ENCODE measurements at places on chromosomes 2 and 18. TPM values are rescaled to one million over a fixed set of nuclear protein-coding genes. Genes with fewer than 3 reads are reported as not detected.

PMS1 gene
- 25.0 TPM for total RNA-seq

GYPC gene
- 48.0 TPM for total RNA-seq

GRCh38 chr2:3472296-3472695, 47.0 kb downstream of the ADI1 start:
- H3K36me3 ChIP-seq, result no peaks in the 10 kb centered on the region
- no peak overlapping the region for H3K27ac ChIP-seq
- H3K27me3 ChIP-seq, result no peaks in the 10 kb centered on the region
- no peak overlapping the region for H3K4me3 ChIP-seq
- H3K4me1 ChIP-seq, result peaks cover 7% of the 10 kb centered on the region

DNA sequence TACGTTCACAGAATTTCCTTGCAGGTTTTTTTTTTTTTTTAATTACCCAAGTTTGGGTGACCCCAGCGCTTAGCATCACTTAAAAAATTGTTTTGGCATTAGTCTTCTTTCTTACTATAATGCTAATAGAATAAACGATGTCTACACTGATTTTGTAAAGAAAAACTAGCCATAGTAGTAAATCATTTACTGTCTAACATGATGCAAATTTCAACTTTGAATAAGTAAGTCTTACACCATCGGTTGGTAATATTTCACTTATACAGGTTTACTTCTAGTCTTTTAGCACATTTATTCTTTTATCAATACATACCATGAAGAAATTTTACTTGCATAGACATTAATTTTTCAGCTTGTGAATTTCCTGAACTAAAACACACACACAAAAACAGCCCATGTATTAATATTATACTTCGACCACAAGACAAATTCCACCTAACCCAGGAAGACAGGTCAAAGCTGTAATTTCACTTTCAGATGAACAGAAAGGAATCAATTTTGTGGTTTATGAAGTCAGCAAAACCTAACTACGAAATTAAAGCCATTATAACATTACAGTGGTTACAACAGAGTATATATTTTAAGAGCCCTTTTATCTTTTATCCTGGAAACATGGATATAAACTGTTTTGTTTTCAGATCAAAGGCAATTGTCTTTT, 1.9 kb downstream of the YES1 start:
- no peaks in the 10 kb centered on the region for H3K36me3 ChIP-seq
- no peak for DNase-seq
- H3K27me3 ChIP-seq, result no peaks in the 10 kb centered on the region
- peak overlapping the region; percentile 1 for H3K4me3 ChIP-seq

DNA sequence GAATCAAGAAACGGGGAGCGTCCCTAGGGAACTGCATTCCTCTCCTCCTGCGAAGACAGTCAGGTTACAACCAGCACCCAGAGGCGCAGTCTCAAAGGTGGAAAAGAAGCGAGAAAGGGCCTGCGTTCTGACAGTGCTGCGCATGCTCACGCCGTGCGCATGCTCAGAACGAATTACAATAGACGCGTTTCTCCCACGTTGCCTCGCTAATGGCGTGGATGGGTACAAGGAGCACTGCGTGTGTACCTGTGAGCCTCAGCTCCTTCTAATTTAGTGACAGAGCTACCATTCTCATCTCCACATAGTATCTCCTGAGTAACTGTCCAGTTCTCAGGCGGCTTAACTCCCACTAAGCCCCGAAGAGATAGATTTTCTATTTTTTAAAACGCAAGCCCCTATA, 448.8 kb downstream of the TXNL1 start:
- H3K27ac ChIP-seq, result no peak overlapping the region
- H3K27me3 ChIP-seq, result no peaks in the 10 kb centered on the region
- no peaks in the 10 kb centered on the region for H3K36me3 ChIP-seq
- no peak overlapping the region for H3K4me3 ChIP-seq
- H3K4me1 ChIP-seq, result no peaks in the 10 kb centered on the region

- no peak overlapping the region for H3K4me3 ChIP-seq
- H3K27me3 ChIP-seq, result no peaks in the 10 kb centered on the region
- DNase-seq, result no peak
- H3K27ac ChIP-seq, result no peak overlapping the region
These were observed 89.5 kb downstream of the SLC4A10 start for GRCh38 chr2:161713706-161714105.

DNA sequence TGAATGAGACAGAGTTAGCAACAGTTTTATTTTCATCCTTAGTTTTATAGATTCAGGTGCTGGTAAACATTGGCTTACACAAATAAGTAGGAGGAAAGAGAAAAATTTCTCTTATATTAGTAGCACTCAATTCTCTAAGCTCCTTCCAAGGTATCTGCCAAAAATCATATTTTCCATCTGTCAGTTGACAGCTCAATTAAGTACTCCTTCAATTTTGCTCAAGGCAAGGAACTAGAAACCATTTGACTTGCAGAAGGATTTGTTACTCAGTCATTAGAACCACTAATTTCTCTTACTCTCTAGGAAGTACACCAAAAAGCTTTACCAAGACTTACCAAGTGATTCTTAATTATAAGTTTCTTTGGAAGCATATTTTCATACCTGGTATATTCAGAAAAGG, 101.4 kb upstream of the ATP8B1 start:
- H3K4me1 ChIP-seq, result no peaks in the 10 kb centered on the region
- no peak overlapping the region for H3K4me3 ChIP-seq
- no peak overlapping the region for H3K27ac ChIP-seq
- H3K36me3 ChIP-seq, result no peaks in the 10 kb centered on the region

DNA sequence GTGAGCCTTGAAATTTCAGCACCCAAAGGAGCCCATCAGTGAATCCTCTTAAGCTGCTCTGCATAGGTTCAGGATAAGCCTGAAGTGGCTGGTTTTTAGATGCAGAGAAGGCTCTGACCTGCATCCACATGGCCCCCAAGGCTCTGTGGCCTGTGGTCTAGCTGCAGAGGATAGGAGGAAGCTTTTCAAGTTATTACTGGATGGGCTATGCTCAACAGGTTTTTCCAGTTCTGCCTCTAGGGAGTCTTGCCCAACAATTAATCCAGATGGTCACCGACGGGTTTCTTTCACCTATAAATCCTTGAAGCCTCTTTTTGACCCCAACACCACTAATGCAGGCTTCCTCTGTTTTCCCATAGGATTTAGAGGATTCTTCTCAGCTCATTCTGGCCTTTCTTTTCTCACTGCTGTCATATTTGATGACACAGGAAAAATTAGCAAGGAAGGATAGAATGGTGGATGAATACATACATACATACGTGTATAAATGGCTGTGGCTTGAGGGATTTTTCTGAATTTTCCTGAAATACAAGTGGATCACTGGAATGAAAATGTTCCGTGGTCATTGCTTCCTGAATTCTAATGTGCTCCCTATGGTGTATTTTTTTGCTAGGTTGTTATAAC, 52.2 kb upstream of the BCL2L11 start:
- no peak overlapping the region for H3K4me3 ChIP-seq
- no peaks in the 10 kb centered on the region for H3K4me1 ChIP-seq
- no peak overlapping the region for H3K27ac ChIP-seq

GRCh38 chr2:230459216-230459615, 43.2 kb downstream of the SP100 start:
- no peak overlapping the region for H3K4me3 ChIP-seq
- no peak overlapping the region for H3K27ac ChIP-seq
- no peaks in the 10 kb centered on the region for H3K36me3 ChIP-seq
- DNase-seq, result no peak

GRCh38 chr18:75896865-75897264, 469.4 kb upstream of the SMIM21 start:
- H3K27ac ChIP-seq, result no peak overlapping the region
- H3K4me3 ChIP-seq, result no peak overlapping the region
- H3K36me3 ChIP-seq, result no peaks in the 10 kb centered on the region
- no peaks in the 10 kb centered on the region for H3K27me3 ChIP-seq
- DNase-seq, result no peak
- H3K4me1 ChIP-seq, result no peaks in the 10 kb centered on the region

Data from uterus (tissue), 4 donors.